Ureter (tissue), 1 donor: ENCODE measurements at places on chromosomes 12 and 14. TPM values are rescaled to one million over a fixed set of nuclear protein-coding genes. Genes with fewer than 3 reads are reported as not detected.

DNA sequence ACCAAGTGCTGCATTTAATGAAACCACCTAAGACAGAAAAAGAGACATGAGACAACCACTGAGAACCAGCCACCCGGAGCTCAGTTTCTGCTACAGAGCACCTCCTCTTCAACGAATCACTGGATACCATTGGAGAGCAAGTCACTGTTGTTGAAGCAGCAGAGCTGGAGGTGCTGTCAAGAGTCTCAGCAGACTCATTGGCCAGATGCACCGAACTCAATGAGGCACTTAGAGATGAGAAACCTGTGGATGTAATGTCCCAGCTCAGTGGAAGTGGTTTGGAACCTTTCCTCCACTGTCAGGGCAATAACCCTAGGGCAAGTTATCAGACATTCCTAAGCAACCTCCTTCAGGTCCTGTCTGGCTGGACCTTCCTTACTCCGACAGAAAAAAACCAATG, 13.1 kb downstream of the NPC2 start:
- no peak for DNase-seq

- DNase-seq, result no peak
These were observed 161.6 kb upstream of the ALG10B start for GRCh38 chr12:38155020-38155395.

DNA sequence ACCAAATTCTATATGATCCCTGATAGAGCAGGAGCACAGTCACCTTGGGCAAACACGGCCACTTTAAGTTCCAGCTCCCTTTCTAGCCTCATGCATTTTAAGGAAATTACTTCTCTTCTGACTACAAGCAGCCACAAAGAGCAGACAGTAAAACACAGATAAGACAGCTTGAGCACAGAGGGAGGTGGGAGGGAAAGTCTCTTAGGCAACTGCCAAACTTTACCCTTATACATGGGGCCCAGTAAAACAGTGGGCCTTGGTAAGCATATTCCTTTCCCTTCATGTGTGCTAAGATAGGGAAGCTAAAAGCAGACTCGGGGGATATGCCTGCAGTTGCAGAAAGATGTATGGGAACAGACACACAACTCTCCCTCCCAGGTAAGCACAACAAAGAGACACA, 235.9 kb downstream of the CPNE8 start:
- no peak for DNase-seq

DNA sequence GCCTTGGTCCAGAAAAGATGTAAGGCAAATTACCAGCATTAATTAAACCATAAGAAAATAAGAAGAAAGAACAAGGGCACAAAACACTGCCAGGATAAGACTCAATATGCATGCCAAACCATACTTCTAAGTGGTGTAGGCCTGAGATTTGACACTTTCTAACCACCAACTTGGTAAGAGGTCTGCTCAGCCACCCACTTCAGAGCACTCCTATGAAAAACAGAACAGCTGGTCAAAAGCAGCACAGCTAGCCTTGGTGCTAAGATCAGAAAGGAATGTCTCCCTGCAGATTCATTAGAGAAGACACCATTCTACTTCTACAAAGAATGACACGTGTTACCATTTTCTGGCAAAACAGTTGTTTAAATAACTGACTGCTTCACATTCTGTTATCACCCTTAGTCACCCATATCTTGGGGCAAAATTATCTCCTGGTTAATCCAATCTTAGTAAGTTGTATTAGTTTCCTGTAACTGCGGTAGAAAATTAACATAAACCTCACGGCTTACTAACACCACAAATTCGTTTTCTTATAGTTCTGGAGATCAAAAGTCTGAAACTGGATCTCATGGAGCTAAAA, 13.2 kb downstream of the RPS6KA5 start:
- no peak for DNase-seq

The STYK1 gene
- 13.2 TPM for total RNA-seq

DNA sequence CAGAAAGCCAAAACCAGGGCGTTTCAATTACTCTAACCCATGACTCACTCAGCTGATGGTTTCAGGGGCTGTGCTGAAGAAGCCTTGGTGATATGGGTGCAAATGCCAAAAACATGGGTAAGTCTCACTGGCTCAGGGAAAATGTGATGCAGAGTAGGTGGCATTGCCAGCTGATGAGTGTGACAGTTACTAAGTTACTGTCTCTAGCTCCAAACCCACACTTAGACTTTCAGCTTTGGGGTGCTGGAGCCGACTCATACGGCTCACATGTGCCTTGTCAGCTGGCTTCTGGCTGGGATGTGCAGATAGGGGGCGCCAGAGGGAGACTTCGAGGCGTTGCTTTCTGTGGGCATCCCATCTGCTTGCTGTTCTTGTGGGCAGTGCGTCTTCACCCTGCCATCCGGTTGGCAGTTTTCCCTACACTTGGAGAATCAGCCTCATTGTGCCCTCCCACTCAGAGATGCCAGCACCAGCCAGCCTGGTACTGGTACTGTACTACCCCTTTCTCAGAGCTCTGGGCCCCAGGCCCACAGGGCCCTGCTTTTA, 11.1 kb upstream of the KRT7 start:
- no peak for DNase-seq

The IGF1 gene
- 9.2 TPM for total RNA-seq

GRCh38 chr14:76956316-76957090, 72.0 kb downstream of the IRF2BPL start:
- peak; percentile 95 for DNase-seq

The BATF gene
- 19.4 TPM for total RNA-seq

DNA sequence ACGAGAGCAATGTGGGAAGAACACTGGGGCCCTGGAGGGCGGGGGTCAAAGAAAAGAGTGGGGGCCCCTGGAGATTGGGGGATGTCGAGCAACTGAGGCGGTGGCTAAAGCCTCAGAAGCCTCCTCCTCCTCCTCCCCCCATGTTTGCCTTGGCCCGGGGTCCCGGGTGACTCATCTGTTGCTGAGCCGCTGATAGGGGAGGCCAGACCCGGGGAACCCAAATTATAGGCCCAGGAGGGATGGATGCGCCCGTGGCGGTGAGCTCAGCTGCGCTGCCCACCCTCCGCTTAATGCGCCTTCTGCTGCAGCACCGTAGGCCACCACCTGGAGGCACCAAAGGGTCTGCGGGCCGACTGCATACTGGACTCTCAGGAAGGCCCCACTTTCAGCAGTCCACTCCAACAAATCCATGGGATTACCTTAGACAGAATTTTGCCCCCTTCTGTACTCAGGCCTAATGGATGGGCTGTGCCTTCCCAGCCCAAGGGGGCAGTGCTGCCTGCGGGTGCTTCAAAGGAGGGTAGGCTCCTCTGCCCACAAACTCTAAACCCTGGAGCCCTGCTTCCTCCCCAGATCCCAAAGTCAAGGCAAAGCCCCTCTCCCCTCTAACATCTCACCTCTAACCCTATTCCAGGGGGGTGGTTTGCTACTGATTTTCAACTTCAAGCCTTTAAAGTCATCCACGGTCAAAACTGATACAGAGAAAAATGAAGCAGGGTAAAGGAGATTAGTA, 2.6 kb upstream of the WNT10B start:
- DNase-seq, result peak; percentile 70

DNA sequence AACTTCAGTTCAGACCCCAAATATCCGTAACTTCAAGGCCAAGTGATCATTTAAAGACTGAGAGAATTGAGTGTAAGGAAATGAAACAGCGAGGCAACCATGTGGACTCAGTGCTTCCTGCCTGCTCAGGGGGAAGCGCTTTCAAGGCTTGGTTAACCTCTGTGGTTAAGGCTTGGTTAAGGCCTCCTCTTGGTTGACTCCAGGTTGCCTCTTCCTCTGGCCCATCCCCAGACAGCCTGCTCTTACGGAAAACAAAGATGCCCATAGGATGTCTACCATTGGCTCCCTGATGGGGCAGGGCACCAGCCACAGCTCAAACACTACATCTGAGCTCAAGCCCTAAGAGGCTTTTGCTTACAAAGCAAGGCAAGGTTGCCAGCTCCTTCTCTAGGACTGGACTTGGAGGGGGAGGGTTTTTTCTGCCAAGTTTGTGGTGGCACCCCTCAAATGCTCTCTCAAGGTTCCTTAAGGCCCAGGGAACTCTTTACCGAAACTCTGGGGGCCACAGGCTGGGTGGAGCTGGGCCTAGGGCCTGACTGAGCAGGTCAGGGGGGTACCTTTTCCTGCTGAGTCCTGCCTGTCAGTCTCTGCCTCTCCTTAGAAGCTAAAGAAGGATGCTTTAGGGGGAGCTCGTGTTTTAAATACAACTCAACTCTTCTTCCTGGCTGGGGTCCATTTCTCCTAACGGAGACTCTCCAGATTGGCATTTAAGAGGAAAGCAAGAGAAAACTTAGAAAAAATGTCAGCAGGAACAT, 13.7 kb downstream of the COL2A1 start:
- DNase-seq, result no peak

The OVCH1 gene
- total RNA-seq, result 0.18 TPM

DNA sequence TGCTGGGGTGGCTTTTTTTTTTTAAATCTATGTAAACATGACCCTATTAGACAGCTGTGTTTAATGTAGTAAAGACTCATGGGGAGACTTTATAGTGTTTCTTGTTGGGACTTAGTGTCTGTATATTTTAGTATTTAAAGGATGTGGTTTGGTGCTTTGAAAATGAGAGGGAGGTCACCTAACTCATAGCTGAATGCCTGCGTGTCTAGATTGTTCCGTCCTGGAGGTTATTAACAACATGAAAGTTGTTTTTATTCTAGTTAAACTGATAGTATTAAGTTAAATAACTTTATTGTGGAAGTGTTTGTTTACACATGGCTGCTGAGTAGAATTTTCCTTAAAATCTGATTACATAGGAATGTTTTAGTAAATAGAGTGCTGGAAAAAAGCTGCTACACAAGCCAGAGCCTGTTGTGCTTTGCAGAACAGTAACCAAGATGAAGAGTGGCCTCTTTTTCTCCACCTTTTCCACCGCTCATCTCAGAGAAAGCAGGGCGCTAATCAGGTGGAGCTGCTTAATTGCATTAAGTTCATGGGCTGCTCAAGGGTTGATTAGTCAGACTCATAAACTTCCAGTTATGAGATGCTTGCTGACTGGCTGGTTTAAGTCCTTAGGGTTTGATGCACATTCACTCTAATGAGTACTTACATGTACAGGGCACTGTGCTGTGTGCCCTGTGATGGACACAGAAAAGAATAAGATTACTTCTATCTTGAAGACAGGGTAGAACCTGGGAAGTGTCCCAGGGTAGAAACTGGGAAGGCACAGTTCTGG, 62.7 kb downstream of the FBXO34 start:
- no peak for DNase-seq

DNA sequence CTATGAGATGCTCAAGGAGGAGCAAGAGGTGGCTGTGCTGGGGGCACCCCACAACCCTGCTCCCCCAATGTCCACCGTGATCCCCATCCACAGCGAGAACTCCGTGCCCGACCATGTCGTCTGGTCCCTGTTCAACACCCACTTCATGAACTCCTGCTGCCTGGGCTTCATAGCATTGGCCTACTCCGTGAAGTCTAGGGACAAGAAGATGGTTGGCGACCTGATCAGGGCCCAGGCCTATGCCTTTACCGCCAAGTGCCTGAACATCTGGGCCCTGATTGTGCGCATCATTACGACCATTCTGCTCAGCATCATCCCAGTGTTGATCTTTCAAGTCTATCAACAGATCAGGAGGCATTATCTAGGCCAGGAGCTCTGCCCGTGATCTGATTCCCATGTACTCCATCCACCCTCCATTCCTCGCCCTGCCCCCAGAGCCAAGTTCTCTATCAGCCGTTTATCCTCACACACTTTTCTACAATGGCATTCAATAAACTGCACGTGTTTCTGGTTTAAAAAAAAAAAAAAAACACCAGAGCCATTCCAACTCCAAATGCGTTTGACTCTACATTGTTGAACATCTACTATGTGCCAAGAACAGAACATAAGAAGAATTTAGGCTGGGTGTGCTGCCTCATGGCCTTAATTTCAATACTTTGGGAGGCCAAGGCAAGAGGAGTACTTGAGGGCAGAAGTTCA, 17.5 kb downstream of the ATXN2 start:
- no peak for DNase-seq

The LRRIQ1 gene
- 3.2 TPM for total RNA-seq

The PIK3C2G gene
- 1.4 TPM for total RNA-seq

- no peak for DNase-seq
These were observed 33.1 kb downstream of the CMKLR1 start for GRCh38 chr12:108305991-108306501.

The MYH6 gene
- total RNA-seq, result not detected

The SIX1 gene
- total RNA-seq, result 1.7 TPM
